Kidney glomerular epithelial cell (primary cell): ENCODE measurements at places on chromosomes 11 and 22.

DNA sequence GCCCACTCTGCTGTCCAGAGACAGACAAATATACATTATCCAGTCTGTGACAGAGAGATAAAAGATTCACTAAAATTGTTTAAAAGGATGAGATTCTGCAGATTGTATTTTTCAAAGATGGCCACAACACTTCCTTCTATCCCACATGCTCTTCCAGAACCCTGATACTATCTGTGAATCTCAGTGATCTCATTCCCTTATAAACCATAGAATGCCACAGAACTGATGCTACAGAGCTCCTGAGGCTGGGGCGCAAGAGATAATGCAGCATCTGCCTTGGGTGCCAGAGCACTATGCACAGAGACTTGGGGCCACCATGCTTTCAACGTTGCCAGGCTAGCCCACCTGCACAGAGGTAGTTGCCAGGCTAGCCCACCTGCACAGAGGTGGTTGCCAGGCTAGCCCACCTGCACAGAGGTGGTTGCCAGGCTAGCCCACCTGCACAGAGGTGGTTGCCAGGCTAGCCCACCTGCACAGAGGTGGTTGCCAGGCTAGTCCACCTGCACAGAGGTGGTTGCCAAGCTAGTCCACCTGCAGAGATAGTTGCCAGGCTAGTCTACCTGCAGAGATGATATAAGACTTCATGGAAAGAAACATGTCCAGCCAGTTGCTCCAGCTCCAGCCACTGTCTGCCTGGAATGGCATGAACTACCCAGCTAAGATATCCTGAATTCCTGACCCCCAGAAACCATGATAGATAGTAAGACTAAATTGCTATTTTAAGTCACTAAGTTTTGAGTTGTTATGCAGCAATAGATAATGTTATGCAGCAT is 17.6 kb upstream of the SEPTIN5 start:
- no peak for DNase-seq

DNA sequence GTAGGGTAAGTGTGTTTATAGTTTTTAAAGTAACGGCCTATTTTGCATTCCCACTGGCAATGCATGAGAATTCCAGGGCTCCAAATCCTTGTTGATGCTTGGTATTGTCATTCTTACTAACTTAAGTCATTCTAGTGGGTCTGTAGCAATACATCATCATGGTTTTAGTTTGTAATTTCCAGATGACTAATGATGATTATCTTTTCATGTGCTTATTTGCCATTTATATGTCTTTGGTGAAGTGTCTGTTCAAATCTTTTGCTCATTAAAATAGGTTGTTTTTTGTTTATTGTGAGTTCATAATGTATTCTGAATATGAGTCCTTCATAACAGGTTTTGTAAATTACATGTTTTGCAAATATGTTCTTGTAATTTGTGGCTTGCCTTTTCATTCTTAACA is 31.2 kb downstream of the MTMR3 start:
- peak; percentile 69 for DNase-seq

GRCh38 chr11:23564370-23564769 is 704.1 kb upstream of the CCDC179 start:
- no peak for DNase-seq

GRCh38 chr11:35146074-35146521 is 7.1 kb downstream of the CD44 start:
- no peak for DNase-seq

- peak; percentile 55 for DNase-seq
Observed at GRCh38 chr11:89436071-89436470, 55.1 kb downstream of the NOX4 start.

- DNase-seq = no peak
Observed at GRCh38 chr11:63165706-63166310, 21.8 kb upstream of the SLC22A24 start.

GRCh38 chr22:40044870-40045834 is 50.4 kb downstream of the FAM83F start:
- DNase-seq = peak; percentile 47

DNA sequence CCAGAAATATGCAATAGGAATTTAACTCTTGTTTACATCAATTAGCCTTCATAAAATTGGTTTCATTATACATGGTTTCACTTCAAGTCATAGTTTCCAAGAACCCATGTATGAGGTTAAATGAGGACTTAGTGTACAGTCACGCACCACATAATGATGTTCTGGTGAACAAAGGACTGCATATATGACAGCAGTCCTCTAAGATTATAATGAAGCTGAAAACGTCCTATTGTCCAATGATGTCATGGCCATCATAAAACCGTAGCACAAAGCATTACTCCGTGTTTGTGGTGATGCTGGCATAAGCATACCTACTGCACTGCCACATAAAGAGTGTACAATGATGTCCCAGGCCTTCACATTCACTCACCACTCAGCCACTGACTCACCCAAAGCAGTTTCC is 31.1 kb downstream of the SMCO4 start:
- no peak for DNase-seq

DNA sequence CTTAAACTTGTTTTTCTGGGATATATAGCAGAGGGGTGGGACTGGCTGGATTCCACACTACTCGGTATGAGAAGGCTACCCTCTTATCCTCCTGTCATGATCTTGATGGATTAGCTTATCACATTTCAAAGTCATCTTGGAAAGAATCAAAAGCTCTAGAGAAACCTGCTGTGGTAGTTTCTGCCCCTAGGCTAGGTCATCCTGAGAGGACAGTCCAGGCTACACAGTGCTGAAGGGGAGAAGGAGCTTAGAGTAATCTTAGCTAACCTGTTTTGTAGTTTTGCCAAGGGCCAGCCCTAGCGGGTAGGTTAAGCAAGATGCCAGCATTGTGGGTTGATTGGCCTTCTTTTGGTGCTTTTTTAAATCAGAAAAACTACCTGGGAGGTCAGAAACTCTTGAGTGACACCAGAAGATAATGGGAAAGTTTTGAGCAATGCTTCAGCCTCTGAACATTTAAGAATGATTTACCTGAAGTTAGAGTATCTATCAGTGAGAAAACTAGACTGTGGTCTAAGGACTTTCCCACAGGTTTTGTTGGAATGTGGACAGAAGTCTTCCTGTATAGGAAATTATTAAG is 21.3 kb downstream of the PIWIL4 start:
- DNase-seq = no peak

DNA sequence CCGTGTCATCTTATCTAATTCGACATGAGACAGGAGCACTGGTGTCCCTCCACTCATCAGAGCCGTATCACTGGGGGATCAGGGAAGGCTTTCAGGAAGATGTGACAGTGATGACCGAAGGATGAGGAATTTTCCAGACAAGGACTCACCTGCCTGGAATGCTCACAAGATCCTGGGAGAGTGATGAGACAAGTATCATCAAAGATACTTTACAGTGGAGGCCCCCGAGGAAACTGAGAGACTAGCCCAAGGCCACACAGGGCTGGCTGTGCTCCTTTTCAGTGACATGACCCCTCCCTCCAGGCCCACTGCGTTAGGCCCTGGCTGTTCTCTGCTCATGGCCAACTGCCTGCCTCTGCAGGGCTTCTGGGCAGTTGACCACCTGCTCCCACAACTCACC is 13.0 kb downstream of the CLPB start:
- peak; percentile 20 for DNase-seq

DNA sequence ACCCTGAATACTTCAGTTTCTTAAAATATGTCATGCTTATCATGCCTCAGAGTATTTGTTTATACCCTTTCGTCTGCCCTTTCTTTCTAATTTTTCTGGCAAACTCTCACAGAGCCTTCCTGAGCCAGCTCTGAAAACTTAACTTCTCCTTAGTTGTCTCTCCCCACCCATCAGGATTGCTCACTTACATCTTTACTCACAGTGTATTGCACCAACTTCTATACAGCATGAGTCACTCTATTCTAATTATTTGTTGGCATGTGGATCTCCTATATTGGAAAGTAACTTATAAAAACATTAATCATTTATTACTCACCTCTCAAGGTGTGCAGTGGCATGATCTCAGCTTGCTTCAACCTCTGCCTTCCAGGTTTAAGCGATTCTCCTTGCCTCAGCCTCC is 114.9 kb downstream of the FANCF start:
- peak; percentile 24 for DNase-seq

GRCh38 chr22:32218470-32218869 is 13.6 kb upstream of the RFPL2 start:
- DNase-seq = no peak

GRCh38 chr22:37647928-37648327 is 8.5 kb downstream of the SH3BP1 start:
- no peak for DNase-seq

DNA sequence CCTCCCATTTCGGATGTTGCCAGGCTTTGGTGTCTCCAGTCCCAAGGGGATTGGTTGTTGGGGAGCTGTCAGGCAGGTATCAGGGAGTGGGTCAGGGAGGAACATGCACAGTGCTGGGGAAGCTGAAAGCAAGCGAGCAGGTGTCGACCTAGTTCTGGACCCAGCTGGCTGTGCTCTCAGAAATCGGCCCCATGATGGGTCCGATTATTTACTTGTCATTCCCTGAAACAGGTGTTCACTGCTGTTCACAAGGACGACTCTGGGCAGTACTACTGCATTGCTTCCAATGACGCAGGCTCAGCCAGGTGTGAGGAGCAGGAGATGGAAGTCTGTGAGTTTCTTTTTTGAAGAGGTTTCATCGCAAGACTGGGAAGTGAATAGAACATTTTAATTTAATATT is 76.8 kb downstream of the JAM3 start:
- no peak for DNase-seq

DNA sequence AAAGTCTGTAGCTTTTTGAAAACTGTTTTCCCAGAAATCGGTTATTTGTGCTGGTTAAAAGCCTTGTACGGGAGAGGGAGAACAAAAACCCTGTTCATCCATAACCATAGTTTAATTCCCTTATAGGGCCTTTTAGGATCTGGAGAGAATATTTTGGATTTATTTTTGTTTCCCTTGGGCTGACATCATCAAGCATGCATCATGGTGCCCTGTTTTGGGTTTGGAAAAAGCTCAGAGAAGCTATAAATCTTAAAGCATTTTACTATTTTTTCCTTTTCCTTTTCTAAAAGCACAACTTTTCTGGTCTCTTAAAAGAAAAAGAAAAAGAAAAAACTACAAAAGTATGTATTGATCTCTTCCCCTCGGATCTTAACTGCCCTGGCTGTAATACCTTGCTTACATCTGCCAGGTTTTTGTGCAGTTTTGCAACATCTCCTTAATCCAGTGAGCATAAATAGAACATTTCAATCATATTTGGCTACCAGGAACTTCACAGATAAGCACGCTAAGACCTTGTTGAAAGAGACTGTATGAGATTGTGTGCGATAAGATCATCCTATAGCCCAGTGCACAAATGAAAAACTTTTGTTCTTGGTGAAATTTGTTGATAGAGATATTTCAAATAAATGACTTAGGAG is 88.0 kb downstream of the ZBTB16 start:
- no peak for DNase-seq

- DNase-seq = no peak
Observed at GRCh38 chr11:80873310-80873999, 1432.6 kb upstream of the TENM4 start.

GRCh38 chr11:29844701-29845379 is 172.0 kb downstream of the KCNA4 start:
- no peak for DNase-seq

DNA sequence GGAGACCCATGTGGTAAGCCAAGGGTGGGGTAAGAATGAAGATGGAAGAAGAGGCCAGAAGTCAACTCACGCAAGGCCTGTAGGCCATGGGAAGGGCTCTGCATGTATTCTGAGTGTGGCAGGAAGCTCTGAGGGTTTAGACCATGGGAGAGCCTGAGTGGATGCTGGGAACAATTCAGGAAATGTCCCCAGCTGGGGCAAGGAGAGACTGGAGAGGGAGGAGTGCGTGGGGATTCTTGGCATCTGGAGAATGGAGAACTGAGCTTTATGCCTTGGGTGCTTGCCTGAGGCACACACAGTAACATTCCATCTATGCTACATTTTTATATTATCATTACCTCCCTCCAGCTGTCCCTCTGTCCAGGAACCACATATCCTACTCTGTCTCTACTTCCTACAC is 50.4 kb upstream of the CD82 start:
- DNase-seq = no peak

- DNase-seq = no peak
Observed at GRCh38 chr11:65895482-65895981, 4.7 kb downstream of the FOSL1 start.

GRCh38 chr11:72594493-72595291 is 79.5 kb downstream of the PDE2A start:
- DNase-seq = no peak

DNA sequence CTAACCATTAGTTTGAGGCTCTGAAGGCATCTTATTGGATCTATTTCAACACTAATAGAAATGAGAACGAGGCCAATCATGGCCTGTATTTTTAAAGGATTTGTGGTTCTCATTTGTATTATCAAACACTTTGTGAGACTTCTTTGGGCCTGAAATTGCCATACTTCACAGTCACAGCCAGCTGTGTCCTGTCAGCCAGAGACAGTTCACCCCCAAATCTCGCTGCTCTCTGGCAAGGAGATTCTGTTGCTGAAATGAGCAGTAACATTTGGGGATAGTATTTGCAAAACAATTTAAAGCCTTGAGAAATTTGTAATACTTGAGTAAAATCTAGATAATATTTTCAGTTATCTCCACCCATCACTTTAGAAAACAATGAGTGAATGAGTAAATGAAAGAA is 26.9 kb upstream of the TENM4 start:
- DNase-seq = no peak

DNA sequence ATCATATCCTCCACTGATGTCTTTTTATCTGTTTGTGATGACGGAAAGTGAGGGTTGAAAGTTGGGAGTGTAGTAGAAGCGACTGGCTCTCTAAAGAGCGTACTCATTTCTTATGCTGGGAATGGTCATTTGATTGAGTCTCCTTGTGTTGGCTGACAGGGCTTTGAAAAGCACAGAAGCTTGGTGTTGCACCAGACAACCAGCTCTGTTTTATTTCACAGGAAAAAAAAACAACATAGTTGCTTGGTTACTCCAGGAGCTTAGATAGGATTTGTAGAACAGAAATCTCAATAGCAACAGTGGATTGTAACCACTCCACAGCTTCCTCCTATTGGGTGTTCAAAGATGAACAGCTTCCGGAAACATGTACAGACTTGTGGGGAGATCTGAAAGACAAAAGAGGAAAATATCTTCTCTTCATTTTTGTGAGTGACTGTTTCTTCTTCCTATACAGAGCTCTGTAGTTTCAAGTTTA is 2.7 kb downstream of the RBM14 start:
- DNase-seq = peak; percentile 52

DNA sequence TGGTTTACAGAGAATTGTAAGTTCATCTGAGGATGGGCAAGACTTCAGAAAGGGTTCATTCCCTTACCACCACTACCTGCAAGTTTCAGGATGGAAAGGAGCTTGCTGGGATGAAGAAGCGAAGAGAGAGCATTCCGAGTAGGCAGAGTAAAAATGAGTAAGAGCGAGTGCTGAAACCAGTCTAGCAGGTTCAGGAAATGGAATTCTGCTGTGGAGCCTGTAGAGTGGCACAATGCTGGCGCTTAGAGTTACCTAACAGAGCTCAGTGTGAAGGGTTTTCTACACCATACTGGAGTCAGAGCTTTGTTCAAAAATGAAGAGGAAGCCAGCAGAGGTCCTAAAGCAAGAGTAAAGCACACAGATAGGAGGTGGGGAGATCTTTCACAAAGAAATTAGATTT is 179.2 kb upstream of the ZC3H12C start:
- DNase-seq = no peak

- no peak for DNase-seq
Observed at GRCh38 chr11:69406060-69406459, 75.4 kb upstream of the LINC01488 start.

- DNase-seq = no peak
Observed at GRCh38 chr22:43448048-43448447, 36.2 kb downstream of the MPPED1 start.
